ENCODE measurements at places on chromosomes 6 and 20.
A peak's percentile ranks its signal among the peaks of the same experiment; 100 is the strongest.

DNA sequence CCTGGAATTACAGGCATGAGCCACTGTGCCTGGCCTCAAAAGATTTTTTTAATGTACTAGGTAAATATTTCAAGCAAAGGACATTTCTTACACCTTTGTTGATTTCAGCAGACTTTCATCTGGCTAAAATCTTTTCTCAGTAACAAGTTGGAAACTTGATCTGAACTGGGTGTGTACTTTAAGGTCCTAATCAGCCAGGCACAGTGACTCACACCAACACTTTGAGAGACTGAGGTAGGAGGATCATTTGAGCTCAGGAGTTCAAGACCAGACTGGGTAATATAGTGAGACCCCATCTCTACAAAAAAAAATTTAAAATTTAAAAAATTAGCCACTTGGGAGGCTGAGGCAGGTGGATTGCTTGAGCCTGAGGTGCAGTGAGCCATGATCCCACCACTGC lies 7.0 kb upstream of the RALGAPA2 start:
- DNase-seq: no peak

DNA sequence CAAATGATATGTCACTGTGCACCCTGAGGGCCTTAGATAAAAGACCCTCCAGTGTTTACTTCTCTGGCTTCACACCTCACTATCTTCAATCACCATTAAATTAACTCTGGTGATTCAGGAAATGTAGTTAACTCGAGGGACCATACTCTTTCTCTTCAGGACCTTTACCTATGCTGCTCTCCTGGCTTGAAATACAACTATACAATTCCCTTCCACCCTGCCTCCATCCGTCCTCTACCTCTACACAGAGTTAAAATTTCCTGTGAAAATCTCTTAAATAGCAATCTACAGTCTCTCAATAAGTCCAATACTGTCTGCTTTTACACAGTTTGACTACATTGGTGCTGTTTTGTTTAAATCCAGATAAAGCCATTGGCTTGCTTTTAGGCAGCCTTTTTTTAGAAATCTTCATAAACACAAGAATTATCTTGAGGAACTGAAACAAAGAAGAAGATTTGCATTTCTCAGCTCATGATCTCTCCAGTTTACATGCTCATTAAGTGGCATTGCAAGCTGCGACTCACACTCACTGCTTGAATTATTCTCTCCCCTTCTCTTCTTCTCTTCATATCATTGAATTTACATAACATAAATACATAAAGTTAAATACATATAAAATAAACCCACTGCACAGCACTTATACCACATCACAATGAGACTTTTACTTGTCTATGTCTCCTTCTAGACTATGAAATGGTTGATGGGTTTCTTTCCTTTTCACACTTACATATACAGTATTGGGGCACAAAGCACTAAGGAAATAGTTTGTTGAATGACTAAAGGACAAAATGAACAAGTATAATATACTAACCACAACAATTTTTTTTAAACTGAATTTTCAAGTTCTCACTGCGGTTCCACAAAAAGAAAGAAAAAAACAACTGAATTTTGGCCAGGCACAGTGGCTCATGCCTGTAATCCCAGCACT lies 239.0 kb upstream of the KCNQ5 start:
- no peak for DNase-seq

DNA sequence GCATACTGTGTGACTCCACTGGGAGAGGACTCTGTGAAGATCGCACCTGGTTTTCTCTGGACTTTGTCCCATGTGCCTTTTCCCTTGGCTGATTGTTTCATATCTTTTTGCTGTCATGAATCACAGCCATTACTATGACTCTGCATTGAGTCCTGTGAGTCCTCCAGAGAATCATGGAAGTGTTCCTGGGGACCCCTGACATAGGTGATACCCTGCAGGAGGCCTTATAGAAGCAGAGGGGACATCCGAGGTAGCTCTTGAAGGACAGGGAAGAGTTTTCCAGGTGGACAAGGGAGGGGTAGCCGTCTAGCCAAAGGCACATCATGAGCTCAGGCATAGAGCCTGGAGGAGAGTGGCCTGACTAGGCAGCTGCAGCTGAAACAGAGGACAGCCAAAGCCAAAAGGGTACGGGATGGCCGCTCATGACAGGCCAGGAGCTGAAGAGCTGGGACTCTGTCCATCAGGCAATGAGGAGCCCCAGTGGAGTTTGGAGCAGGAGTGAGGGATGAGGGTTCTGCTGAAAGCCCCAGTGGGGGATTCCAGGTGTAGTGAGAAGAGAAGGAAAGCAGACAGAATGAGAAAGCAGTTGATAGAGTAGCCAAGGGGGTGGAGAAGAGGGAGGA lies 86.6 kb upstream of the TOX2 start:
- no peak for DNase-seq

DNA sequence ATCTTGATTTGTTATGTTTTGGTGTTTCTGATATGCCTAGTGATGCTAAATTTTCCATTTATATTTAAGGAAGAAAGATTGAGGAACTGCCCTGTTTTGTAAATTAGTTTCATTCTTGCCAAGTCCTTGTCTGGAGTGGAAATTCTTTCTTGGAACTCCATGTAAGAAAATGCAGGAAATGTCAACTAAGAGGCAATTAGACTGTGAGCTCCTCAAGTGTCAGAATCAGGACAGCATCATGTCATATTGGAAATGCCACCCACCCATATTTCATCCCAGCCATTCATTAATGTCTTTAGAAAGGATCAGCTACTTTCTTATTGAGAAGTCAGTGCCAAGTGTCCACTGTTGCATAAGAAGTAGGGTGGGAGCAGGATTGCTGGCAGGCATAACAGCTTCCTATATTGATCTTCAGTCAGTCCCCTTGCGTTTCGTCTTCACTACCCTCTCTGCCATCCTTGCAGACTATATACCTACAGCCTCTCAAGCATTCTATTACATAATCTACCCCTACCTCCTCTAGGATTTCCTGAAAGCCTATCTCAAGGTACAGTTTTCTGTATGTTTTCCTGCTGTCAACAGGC lies 42.4 kb downstream of the HAO1 start:
- no peak for DNase-seq

DNA sequence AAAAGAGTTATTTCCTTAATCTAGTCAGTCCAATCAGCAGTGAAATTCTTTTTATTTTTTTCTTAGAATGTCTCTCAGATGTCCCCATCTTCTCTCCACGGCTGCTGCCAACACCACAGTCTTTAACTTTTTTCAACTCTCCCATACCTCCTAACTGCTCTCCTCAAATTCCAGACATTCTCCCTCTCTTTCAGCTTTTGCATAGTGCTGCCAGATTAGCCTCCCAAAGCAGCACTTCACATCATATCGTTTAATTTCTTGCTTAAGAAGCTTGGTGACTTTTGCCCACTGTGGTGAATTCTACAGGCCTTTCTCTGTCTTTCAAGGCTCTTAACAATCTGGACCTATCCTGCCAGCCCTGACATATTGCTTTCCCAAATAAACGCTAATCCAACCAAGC lies 233.4 kb downstream of the UST start:
- no peak for DNase-seq

- DNase-seq: peak; percentile 84
Measured at GRCh38 chr20:3768342-3769130, 983 bp upstream of the ADISSP start.
